ENCODE measurements at places on chromosomes 5 and 9.

DNA sequence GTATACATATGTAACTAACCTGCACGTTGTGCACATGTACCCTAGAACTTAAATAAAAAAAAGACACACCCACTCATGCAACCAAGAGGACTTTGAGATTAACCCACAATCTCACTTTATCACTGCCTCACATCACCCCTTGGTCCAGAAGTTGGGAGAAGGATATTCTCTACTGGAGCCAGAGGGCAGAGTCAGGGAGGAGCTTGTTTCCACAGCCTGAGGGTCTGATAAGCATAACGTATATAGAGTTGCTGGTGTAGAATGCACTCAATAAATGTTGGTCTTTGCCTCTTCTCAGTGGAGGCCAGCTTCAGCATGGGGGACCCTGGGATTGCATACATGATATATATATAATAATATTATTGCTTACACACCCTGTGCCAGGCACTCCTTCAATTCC is 10.1 kb downstream of the KCNV2 start:
- no peak for DNase-seq

GRCh38 chr9:37209431-37210386 is 89.3 kb downstream of the ZCCHC7 start:
- no peak for DNase-seq

GRCh38 chr9:27090231-27090630 is 18.8 kb upstream of the TEK start:
- no peak for DNase-seq

GRCh38 chr9:75185585-75186170 is 97.4 kb downstream of the OSTF1 start:
- DNase-seq: peak; percentile 59
